CD4-positive, alpha-beta T cell treated with Interleukin-15 for 4 hours (primary cell): ENCODE measurements at places on chromosomes 5 and 9.

- no peak for DNase-seq
These were observed 67.7 kb downstream of the PRDM6 start for GRCh38 chr5:123156577-123157296.

DNA sequence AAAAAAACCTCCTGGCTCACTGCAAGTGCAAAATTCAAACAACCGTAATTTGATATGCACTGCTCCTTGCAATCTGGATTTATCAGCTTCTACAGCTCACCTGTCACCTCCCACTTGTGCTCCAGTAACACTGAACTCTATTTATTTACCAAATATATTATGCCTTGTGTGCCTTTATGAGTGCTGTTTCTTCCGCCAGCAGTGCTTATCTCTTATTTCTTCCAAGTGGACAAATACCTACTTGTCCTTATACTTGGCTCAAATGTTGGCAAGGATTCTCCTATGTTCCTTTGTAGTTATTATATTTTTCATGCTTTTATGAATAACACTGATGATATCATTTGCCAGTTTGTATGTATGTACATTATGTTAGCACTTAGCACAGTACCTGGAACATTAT, 145.7 kb upstream of the ARRDC3 start:
- no peak for DNase-seq

GRCh38 chr5:136957428-136957827, 541.7 kb downstream of the SPOCK1 start:
- DNase-seq, result no peak

- no peak for DNase-seq
These were observed 234.4 kb upstream of the MPDZ start for GRCh38 chr9:13513716-13514444.

DNA sequence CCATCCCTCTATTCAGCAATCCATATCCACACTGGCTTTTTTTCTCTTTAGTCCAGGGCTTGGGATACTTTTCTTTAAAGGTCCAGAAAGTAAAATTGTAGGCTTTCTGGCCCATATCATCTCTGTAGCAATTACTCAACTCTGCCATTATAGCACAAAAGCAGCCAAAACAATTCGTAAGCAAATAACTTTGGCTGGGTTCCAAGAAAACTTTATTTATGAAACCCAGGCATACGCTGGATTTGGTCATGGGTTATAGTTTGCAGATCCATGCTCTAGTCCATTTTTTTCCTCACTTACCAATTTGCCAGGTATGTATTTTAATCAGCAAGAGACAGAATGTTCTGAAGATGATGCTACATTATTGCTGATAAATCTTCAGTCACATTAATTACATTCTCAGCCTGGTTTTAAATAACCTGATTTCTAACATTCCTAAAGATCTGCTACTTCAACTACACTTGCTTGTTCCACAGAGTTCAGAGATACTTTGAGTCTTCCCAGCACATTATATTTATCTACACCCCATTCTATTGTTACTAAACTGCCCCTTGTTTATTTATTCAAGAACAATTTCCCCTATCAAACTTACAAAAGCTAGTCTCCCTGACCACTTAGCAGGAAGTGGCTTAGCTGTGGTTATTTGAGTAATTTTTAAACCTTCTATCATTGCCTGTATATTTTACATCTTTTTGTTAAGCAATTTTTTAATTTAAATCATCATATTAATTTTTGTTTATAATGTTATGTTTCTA, 161.0 kb downstream of the ISL1 start:
- DNase-seq, result no peak

- no peak for DNase-seq
These were observed 40.9 kb upstream of the DHFR start for GRCh38 chr5:80695666-80696065.

DNA sequence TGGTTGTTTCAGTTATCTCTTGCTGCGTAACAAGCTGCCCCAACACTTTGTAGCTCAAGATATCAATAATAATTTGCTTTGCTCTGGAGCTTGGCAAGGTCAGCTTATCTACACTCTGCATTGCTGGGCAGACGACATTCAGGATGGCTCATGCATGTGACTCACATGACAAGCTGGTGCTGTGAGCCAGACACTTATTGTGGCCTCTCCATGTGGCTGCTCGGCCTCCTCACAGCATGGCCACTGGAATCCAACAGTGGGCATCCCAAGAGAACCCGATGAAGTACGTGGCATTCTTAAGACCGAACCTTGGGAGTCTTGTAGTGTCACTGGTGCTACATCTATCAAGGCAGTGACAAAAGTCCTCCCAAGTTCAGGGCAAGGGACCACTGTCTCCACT, 94.2 kb upstream of the MVB12B start:
- DNase-seq, result no peak

DNA sequence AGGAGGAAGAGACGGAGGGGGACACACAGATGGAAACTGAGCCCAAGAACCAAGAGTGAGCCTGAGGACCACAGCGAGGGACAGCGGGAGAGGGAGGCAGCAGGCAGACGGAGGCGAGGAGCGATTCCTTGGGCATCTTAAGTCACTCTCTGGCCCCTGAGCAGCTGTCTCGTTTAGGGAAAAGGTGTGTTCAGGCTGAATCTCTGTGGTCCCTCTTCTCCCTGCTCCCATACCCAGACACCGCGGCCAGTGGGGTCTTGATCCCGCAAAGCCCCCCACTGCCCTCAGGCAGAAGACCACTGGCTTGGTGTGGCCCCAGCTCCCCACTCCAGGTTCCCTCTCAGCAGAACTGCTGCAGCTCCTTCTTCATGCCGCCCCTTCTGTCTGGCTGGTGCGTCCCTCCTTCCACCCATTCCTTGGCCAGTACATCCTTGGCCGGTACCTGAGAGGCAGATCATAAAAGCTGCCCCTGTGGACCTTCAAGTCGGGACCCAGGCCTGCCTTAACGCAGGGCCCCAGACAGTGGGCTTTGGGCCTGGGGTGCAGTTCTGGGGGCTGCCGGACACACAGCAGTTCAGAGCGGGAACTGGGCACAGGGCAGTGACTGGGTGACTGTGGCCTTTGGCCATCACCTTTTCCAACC, 5.8 kb upstream of the RALGDS start:
- DNase-seq, result no peak

DNA sequence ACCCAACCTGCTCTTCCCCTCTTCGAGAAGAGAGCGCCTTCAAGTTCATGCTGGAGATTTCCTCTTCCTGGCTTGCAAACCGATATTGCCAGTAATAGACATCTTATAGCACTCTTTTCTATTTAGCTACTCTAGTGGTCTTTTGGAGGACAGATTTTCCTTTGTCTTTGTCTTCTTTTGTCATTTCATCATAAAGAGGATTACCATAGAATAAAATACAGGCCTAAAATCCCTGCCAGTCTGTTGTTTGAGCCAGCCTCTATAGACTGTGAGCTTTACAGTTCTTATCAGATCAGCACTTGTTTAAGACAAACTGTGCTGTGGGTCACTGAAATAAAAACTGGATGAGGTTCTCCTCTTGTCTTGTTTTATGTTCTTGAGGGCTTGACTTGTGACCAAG, 802.8 kb downstream of the NR2F1-AS1 start:
- DNase-seq, result no peak

DNA sequence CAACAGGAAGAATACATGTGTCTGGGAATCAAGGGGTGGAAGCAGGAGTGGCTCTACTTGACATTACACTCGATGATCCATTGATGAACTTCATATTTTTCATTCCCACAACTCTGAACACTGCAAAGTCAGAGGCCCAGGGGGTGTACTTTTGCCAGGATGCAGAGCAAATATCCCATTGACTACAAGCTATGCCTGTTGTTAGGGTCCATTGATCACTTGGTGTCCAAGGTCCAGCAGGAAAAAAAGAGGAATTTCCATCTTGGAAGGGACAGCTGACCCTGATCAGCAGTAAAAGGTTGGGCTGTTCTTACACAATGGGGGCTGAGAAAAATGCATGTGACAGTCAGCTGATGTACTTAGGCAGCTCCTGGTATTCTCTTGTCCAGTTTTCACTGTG, 118.5 kb upstream of the MAP1B start:
- no peak for DNase-seq

DNA sequence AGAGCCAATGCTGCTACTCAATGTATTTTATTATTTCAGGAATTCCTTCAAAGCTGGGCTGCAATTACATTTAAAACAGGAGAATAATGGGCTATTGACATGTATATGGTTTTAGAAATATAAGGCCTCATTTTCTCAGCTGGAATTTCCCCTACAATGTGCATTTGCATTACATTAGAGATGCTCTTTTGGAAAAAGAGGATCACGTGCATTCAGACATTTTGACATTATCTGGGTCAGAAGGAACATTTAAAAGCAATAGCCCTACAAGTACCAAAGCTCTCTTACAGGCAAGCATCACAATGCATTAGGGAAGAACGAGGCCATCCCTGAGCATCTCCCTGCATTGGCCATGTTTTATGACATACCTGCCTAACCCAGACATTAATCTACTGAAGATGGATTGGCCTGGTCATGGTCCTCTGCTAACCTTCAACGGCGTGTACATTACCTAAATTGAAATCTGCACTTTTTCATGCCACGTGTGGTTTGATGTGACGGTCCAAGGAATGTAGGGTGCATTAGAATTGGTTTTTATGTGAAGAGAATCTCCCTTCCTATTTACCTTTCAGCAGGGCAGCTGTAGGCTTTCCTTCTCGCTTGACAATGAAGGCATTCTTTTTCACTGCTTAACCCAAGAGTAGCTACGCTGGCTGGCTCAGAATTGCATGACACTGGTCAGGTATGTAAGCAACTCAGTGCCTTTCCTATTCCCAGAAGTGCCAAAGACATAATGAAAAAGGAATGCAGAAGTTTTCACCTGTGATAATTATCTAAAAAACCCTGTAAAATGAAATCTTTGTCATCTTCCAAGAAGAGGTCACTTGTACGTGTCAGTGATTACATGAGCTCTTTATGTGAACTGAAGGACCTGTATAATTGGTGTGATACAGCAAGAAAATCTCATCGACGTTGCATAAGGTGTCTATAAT, 212.3 kb upstream of the MPDZ start:
- DNase-seq, result no peak

GRCh38 chr9:82302968-82303655, 314.5 kb downstream of the SPATA31D1 start:
- no peak for DNase-seq

GRCh38 chr9:132235894-132236661, 74.2 kb downstream of the NTNG2 start:
- peak; percentile 77 for DNase-seq

- no peak for DNase-seq
These were observed 37.4 kb downstream of the CFAP90 start for GRCh38 chr5:7813576-7813975.

GRCh38 chr9:105046907-105047741, 119.2 kb upstream of the ABCA1 start:
- no peak for DNase-seq

DNA sequence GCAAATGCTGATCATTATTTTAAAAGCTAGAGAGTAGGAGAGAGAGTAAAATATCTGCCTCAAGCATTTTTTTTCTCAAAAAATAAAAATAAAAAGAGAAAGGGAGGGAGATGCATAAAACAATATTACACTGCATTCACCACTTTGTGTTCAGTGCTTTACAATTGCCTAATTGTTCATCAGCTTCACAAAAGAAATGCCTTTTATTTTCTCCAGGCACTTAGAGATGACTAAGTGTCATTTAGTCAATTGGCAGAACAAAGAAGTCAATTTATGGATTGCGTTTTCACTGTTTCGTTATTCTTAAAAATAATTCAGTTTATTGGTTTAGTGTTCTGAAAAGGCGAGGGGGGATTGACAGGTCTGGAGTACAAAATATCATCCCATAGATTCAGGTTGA, 232.5 kb upstream of the CCNH start:
- DNase-seq, result no peak

DNA sequence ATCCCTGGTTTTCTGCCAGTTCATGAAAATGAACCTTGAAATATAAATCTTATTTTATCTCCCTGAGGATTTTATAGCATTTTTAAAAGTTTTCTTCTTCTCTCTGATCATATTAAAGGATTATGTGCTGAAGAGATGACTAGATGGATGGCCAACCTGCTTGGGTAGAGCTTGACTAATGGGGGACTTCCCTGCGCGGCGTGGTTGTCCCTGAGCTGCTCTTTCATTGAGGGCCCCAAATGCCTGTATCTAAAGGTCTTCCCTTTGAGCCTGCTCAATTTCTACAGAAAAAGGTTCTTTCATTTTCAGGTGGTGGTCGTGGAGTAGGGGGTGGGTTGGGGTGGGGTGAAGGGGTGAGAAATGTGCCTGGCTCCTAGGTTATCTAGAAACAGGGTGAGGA, 20.5 kb upstream of the CDKN2AIPNL start:
- DNase-seq, result no peak

GRCh38 chr5:59988396-59988795, 94.9 kb upstream of the PDE4D start:
- DNase-seq, result no peak

DNA sequence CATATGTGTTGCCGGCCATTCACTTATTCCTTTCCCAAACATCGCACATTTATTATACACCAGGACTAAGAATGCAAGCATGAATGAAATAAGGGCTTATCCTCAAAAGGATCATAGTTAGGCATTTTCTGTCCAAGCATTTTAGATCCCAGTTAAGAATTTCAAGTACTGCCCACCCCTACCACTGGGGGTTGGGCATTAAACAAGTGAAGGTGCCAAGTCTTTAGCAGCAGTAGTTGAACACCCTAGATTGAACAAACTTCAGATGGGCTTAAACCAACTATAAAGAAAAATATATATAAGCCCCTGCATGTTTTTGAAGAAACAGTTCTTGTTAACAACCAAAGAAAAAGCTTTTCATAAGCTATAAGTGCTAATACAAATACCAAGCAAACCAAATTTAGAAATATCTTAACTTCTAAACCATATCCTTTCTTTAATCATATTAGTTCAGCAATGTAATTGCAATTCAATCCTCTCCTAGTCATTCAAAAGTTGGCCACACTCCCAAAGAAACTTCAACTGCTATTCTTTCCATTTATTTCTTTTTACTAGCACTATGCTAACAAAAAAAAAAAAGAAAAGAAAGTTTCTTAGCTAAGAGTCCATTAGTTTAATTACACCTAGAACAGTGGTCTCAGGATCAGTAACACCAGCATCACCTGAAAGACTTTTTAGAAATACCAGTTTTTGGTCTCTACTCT, 149.8 kb downstream of the MLLT3 start:
- no peak for DNase-seq

DNA sequence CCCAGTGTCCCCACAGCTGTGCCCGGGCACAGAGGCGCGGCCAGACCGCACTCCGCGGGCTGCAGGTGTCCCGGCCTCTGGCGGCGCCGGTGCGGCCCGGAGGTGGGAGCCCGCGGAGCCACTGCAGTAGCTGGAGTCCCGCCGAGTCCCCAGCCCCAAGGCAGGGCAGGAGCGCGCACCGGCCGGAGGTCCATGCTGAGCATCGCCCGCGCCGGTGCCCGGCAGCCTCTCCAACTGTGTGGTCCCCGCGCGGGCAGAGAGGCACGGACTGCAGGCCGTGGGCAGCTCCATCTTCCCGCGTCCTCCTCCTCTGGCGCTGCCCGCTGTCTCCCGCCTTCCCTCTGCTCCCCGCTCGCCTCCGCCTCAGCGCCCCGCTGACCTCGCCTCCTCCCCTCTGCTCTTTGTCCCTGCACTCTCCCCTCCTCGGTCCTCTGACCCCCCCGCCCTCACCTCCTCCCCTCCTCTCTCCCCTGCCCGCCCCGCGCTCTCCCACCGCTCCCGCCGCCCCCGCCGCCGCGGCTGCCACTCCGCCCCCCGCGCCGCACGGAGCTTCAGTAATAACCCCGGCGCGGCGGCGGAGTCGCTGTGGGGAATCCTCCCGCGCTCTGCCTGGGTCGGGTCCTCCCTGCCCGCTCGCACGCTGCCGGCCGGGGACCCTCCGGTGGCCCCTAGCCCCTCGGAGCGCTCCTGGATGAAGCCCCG, at the start of gene ADAMTS16:
Gene ADAMTS16 (plus strand): TSS at position 554 of the 702 bp plus-strand sequence. CDS start 138 bp downstream, at position 692.
- no peak for DNase-seq
